Panc1 (cell line): ENCODE measurements at places on chromosomes 2 and 18. TPM values are rescaled to one million over a fixed set of nuclear protein-coding genes. Genes with fewer than 3 reads are reported as not detected.
A peak's percentile ranks its signal among the peaks of the same experiment; 100 is the strongest.

The ALPG gene
- total RNA-seq: 65.3 TPM

- DNase-seq: no peak
These were observed 105.7 kb upstream of the DAPL1 start for GRCh38 chr2:158689391-158689790.

DNA sequence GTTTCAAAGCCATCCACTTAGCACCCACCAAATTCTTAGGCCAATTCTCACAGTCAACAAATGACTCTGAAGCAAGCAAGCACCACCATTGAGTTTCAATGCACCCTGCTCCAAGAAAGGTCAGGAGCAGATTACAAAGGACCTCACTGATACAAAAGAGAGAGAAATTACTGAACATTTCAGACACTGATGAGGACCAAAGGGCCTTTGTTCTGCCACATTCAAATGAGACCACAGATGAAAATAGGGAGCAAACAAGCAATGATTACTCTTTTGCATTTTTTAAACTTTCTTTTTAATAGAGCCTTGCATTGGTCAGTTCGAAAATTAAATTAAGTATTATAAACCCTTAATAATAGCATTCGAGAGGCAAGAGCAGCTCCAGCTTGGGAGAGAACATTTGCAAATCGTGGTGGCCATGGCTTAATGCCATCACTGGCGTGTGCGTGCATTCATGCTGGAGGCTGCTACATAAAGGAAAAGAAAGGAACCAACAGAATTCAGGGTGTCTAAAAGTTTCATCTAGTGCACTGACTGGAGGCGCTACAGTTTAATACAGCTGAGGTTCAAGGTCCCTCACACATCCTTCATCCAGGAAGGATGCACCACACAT, 87.5 kb downstream of the KLF7 start:
- no peak for DNase-seq

DNA sequence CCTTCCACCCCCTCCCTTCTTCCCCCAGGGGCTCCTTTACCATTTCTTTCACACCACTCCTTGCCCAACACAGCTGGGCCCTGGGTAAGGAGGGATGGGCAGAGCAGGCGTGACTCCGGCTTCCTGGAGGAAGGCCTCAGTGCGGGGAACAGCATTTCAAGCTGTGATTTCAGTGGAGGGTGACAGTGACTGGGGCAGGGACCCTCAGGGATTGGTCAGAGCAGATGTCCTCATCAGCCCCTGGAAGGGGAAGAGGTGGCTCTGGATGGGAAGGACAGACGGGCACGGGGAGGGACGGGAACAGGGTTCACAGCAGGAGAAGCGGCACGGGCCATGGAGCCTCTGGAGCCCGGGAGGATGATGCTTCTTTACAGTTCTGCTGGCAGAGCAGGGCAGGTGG, 130.8 kb upstream of the TWIST2 start:
- no peak for DNase-seq

DNA sequence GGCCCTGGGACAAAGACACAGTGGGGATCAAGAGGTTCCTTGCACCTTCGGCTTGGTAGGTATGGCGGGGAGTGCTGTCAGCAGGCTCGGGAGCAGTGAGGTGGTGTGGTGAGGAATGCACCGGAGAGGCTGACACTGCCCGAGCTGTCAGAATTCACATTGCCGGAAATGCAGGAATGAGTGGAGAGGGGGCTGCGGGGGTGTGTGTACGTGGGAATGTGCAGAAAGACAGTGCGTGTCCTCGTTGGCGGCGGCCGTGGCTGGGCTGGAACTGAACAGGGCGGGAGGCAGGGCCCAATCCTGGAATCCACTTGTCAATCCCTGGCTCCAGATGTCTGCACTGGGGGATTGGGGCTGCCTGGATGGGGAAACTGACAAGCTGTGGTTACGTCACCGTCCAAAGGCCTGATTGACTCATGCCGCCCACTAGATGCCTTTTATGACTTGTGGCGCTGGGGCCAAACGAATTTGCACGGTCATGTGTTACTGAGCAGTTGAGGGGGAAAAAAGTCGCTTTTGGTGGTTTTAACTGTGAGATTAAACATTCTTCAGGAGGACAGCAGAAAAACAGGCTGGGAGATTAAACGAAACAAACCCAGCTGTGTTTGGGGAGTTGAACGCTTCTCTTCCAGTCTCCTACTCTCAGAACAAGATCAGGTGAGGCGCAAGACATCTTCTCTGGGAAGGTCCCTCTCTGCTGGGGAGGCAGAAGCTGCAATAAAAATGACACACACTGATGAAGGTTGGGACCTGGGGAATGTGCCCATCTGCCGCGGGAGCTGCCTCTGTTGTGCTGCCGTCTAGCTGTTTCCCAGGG, 189.4 kb upstream of the GLI2 start:
- DNase-seq: no peak

- DNase-seq: no peak
These were observed 194.5 kb upstream of the LRRTM1 start for GRCh38 chr2:80499095-80499494.

The CDK5R2 gene
- 1.3 TPM for total RNA-seq

DNA sequence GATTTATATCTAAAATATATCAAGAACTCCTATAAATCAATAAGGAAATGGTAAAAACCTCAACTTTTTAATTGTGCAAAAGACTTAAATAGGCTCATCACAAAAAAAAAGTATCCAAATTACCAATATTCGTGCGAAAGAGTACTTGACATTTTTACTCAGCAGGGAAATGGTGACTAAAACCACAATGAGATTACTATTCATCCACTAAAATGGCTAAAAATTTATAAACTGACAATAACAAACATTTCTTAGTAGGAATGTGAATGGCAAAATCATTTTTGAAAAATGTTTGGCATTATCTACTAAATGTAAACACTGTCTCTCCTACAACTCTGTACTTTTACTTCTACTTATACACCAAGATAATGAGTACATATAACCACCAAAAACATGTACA, 184.8 kb upstream of the RND3 start:
- DNase-seq: no peak

GRCh38 chr2:231531883-231532755, 1.9 kb upstream of the NMUR1 start:
- no peak for DNase-seq

The NYAP2 gene
- not detected for total RNA-seq

GRCh38 chr2:113276761-113277425, 1.8 kb downstream of the PAX8 start:
- DNase-seq: no peak

GRCh38 chr2:239184179-239184578, 216.6 kb downstream of the HDAC4 start:
- no peak for DNase-seq

- DNase-seq: peak; percentile 62
These were observed 19.4 kb downstream of the TEX44 start for GRCh38 chr2:231612109-231612455.

The TEX44 gene
- not detected for total RNA-seq

- DNase-seq: no peak
These were observed 262.2 kb upstream of the KLHL29 start for GRCh38 chr2:23122681-23123215.
